Skin of body (tissue), 3 donors: ENCODE measurements at places on chromosomes 1 and 21. TPM values are rescaled to one million over a fixed set of nuclear protein-coding genes. Genes with fewer than 3 reads are reported as not detected.

DNA sequence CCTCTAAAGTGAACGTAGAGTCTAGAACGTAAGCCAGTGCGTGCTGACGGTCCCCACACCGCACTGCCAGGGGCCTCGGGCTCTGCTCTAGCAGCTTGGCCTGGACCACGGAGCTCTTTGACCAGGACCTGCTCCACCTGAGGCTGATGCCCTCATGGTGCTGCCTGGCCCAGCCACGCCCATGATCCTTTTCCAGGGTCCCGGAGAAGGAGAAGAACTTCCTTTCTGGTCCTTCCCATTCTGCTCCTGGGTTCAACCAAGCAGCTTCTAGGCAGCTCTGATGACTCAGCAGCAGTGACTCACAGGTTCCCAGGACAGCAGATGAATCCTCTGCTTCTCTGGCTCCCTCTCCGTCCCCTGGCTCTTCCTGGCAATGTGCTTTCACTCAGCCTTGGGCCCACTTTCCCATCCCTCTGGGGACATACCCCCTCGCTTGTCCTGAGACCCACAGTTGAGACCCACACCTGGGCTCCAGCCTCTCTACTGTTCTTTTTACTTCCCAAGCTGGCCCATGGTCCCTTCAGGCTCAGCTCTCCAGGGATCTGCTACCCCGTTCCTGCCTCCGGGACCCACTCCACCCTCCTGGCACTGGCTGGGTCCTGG, 246.3 kb upstream of the RAB4A start:
- DNase-seq = no peak

DNA sequence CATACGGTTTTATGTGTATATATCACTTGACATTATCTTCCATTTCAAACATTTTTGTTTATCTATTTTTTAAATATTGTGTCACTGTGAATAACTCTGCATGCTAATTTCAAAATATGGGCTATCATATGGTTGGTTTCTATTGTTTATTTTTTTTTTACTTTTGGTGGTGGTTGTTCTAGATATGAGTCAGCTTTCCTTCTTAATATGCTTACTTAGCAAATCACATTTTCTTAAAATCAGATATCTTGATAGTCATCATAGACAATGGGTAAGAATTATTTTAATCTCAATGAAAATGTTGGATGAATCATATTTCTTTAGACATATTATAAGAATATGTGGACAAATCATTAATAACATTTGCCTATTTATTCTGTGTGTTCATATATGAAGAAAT, 881.5 kb downstream of the BRINP3 start:
- DNase-seq = no peak

- no peak for DNase-seq
These were observed 138.2 kb downstream of the NTPCR start for GRCh38 chr1:233088613-233089012.

GRCh38 chr1:218837051-218837450, 336.6 kb upstream of the LYPLAL1 start:
- no peak for DNase-seq

DNA sequence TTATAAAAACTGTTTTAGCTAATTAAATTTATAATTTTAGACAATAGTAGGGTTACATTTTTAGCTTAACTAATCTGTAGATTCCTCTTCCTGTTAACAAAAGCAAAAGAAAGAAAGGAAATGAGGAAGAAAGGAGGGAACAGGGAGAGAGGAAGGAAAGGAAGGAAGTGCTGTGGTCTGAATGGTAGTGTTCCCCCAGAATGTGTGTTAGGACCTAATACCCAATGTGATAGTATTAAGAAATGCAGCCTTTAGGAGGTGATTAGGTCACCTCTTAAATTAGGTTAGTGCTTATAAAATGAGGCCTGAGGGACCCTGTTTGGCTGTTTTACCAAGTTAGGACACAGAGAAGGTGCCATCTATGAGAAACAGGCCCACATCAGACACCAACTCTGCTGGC, 136.9 kb upstream of the SAMSN1 start:
- DNase-seq = no peak

GRCh38 chr1:197695961-197696360, 79.3 kb downstream of the DENND1B start:
- no peak for DNase-seq

- no peak for DNase-seq
These were observed 300.0 kb downstream of the HHIPL2 start for GRCh38 chr1:222247811-222248310.

DNA sequence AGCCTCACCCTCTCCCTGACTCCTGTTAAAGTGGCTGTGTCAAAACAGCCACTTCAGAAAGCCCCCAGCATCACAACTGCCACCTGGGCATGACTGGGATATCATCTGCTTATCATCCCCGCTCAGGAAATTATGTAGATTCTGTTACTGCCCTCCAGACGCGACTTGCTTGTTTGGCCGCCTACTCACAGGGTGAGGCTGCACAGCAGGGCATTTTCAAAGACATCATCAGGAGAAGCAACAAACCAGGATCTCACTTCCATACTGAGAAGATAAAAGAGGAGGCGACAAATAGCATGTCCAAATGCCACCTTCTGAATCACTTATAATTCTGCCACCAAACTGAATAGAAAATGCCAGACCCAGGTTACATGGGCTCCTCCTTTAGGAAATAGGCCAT, 94.8 kb downstream of the MIS18A start:
- no peak for DNase-seq

The CIART gene
- 2.1 TPM for total RNA-seq

The PIP5K1A gene
- total RNA-seq = 70.1 TPM

The MTARC2 gene
- 8.2 TPM for total RNA-seq

The BMP8B gene
- 2.0 TPM for total RNA-seq

The ASCL5 gene
- total RNA-seq = not detected

The KPRP gene
- total RNA-seq = 0.89 TPM

The SLC35F3 gene
- total RNA-seq = 0.79 TPM

The CD48 gene
- total RNA-seq = 8.2 TPM

The TPR gene
- 87.7 TPM for total RNA-seq

The OR2M3 gene
- not detected for total RNA-seq

The SLC9C2 gene
- total RNA-seq = not detected

The RGS7 gene
- total RNA-seq = 0.39 TPM
